ENCODE measurements at places on chromosomes 6 and 20.

GRCh38 chr20:6768228-6769140 lies 998 bp downstream of the BMP2 start:
- DNase-seq = peak; percentile 40

- DNase-seq = no peak
These were observed 2.6 kb downstream of the SIM1 start for GRCh38 chr6:100461917-100462705.

GRCh38 chr20:35828434-35828833 lies 56.6 kb downstream of the PHF20 start:
- no peak for DNase-seq

GRCh38 chr20:63626424-63627128 lies at the start of gene GMEB2:
Gene GMEB2 (minus strand): TSS chr20:63627101. CDS start chr20:63619397, 7,704 bp downstream.
- no peak for DNase-seq

DNA sequence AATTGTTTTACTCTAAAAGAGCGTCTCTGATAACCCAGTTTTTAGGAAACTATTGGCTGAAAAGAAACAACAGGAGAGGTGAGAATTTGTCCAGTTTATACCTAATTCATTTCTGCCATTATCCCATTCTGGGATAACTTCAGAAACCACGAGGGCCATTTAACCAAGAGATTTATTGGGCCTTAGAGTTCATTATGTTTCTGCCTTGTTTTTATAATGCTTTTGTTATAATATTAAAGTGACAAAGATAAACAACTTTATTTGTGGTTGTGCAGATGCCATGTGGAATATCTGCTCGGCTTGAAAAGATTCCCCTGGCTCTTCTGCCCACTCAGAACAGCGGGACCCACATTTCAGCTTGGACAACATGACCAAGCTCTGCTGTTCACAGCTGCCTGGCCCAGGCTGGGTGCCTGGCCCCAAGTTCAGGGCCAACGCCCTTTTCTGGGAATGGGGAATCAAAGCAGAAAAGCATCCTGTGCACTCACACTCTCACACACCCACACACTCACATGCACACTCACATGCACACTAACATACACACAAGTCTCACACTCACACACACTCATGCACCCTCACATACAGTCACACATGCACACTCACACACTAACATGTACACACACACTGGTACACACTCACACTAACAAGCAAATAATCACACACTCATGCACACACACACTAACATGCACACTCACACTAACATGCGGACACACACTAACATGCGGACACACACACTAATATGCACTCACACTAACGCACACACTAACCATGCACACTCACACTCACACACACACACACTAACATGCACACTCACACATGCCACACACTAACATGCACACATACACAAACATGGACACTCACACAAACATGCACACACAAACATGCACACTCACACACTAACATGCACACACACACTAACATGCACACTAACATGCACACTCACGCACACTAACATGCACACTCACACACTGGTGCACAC lies 86.7 kb upstream of the NEDD9 start:
- DNase-seq = peak; percentile 17

GRCh38 chr6:89205819-89206218 lies 11.3 kb downstream of the GABRR1 start:
- no peak for DNase-seq

GRCh38 chr6:101543796-101544195 lies 150.3 kb downstream of the GRIK2 start:
- DNase-seq = no peak

GRCh38 chr6:169707772-169708171 lies 5.8 kb downstream of the C6orf120 start:
- no peak for DNase-seq

Measured in fibroblast of the aortic adventitia (primary cell).